T-helper 9 cell (primary cell): ENCODE measurements at places on chromosomes 12 and 14.

DNA sequence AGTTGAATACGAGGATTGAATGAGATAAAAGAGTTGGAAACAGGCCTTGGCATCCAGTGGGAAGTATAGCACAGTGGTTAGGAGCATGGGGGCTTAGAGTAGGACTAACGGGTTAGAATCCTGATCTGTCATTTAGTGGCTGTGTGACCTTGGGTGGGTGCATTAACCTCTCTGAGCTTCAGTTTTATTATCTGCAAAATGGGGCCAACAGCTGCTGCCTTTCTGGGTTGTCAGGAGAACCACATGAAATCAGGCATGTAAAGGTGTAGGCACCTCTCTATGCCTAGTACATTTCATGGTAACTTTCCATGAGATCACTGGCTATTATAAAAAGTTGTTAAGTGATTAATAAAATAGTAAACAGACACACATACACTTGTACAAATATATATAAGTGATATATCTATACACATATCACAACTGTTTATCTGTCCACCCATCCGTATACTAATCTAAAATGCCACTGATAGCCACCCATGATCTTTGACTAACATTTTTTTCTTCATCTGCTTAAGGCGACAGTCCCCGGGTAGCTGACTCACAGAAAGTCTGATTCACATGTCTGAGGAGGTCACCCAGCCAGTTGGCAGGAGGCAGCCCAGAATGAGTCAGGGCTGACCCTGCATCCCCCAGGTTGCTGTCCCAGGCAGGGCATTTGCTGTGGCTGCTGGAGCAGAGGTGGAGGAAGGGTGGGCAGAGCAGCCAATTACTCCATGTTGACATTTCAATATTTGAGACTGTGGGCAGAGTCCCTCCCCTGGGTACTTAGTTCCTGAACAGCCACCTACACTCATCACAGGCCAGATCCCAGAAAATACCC lies 125.6 kb upstream of the NOS1 start:
- no peak for DNase-seq

DNA sequence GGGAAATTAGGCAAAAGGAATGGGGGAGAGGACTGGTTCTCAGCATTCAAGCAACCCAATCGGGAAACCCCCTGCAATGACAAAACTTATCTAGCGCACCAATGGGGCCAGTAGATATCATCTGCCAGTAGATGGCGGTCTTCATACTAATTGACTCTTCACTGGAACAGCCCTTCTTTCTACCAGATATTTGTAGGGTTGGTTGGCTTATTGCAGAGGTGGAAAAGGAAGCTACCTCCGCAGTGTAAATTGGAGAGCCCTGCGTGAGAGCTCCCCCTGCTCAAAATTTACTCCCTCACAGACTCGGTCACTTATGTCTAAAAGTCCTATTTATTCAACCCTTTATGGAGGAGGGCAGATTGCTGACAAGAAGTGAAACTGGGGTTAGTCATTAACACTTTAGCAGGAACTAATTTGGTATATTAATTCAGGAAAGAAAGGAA lies 166.1 kb upstream of the CCND2 start:
- DNase-seq = peak; percentile 38

GRCh38 chr12:93571925-93572711 lies at the start of gene SOCS2:
TSS of gene SOCS2 (plus strand) at chr12:93572675. CDS start at chr12:93572898, 223 bp downstream.
- peak; percentile 32 for DNase-seq

DNA sequence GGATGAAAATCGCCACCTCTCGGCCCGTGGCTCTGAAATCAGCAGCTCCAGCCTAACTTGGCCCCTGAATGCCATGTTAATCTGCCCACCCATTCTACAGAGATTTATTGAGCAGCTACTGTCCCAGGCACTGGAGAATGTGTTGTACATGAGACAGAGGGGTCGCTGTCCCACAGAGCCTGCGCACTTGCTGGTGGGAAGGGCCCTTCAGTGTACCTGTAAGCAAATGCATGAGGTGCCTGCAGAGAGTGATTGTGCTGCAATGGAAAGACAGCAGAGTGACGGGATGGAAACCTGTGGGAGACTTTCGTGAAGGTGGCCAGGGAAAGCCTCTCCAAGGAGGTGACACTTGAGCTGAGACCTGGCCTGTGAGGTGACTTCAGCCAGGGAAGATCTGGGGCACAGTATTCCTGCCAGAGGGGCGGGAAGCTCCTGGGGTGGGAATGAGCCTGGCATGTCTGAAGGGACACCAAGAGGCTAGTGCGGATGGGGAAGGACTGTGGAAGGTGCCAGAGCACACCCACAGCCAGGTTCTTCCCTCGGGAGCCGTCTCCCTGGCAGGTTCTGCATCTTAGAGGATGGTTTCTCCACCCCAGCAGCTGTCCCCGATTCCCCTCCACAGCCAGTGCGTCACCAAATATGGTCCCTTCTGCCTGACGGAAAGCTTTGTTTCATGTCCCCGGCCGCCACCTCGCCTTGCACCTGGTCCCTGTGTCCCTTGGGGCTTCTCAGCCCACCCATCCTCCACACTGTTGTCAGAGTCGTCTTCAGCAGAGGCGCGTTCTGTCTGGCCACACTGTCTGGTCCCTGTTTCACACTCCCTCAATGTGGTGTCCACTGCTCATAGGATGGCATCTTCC lies 8.7 kb downstream of the SMIM41 start:
- DNase-seq = no peak

DNA sequence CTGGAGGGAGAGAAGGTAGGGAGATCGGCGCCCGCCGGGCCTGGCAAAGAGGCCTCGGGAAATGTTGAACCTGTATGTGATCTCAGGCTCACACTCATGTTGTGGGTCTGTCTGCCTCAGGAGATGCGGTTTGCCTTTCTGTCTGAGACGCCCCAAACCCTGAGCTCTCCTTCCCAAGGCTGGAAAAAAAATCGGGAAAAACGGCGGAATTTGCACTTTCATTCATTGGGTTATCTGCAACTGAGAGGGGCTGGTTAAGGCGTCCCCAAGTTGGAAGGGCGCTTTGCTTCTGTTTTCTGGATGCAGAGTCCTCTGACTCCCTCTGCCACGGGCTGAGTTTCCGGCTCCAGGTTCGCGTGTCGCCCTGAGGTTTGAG lies 5.0 kb upstream of the HOXC9 start:
- no peak for DNase-seq

DNA sequence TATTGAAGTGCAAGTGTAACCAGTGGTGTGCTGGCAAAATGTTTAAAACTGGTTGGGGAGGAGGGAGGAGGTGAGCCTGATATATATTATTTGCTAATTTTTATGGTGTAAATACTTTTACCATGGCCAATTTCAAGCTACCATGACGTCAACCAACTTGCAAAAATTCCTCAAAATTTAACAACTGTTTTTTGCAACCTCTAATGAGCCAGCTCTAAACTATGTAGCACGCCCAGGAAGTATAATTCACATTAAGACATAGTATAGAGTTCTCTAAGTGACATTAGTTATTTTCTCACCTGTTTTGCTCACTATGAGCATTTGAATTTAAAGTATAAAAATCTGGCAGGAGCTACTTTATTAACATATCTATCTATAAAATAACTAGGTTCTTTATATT lies 41.4 kb downstream of the ATL1 start:
- DNase-seq = no peak

- DNase-seq = no peak
Observed at GRCh38 chr14:68099495-68100045, 280.0 kb downstream of the RAD51B start.

- no peak for DNase-seq
Observed at GRCh38 chr14:76090616-76091391, 60.9 kb upstream of the GPATCH2L start.

DNA sequence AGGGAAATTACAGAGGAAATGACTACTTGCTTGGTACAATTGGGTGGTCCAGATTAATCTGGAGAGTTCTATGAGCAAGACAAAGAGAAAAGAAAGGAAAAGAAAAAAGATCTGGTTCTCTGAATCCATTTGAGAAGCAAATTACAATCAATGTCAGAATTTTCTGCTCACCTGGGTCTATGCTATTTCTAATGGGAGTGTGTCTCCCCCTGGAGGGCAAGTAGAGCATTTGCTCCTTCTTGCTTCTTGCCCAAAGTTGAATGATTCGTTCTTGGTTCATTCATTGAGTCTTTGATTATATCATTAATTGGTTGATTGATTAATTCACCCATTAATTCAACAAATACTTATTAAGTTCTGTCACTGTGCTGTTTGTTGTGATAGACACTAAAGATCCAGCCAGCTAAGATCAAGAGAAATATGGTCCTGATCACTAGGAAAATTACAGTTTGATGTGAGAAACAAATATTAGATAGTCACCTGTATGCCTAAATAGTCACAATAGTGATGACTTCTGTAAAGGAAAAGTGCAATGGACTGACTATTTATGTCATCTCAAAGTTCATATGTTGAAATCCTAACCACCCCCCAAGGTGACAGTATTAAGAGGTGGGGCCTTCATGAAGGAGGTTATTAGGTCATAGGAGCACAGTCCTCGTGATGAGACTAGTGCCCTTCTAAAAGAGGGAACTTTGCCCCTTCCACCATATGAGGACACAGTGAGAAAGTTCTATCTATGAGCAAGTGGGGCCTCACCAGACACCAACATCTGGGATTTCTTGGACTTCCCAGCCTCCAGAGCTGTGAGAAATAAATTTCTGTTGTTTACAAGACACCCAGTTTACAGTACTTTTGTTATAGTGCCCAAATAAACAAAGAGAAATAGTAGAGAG lies 8.0 kb upstream of the ASB8 start:
- DNase-seq = peak; percentile 32

- DNase-seq = peak; percentile 50
Observed at GRCh38 chr12:53499266-53500141, at the start of gene MAP3K12. TSS of gene MAP3K12 (minus strand) at chr12:53499458. CDS start at chr12:53487391, 12,067 bp downstream.

DNA sequence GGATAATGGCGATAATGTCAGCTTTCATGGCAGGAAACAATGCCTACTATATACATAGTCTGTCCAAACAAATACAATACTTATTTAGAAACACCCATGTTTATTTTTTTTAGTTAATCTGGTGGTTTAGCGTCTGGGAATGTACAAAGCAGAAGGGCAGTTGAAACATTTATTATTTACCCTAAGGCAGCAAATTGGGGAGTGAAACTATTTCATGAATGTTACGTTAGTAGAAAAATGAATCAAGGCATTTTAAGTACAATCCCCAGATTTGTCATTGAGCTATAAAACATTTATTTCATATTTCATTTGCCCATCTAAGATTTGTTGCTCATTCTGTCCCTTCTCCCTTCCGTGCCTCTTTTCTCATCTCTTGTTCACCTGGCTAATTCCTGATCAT lies 87.1 kb upstream of the ATF1 start:
- no peak for DNase-seq

- no peak for DNase-seq
Observed at GRCh38 chr12:52946797-52947547, 1.9 kb upstream of the KRT18 start.

DNA sequence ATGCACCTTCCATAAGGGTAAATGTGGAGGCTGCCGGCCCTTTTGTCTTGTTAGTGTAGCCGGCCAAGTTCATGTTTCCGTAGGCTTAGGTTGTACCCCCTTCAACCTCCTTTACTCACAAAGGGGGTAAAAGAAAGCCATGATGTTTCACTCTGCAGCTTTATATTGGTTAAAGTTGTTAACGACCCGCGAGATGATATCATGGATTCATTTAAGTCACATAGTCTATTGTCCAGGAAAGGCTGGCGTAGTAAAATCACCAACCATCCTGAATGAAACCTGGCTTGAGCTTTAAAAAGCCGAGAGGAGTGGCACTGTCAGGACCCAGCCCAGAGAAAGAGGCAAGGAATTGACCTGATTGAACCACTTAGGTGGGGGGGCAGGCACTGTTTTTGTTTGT lies 1.3 kb downstream of the UNG start:
- no peak for DNase-seq

- no peak for DNase-seq
Observed at GRCh38 chr12:110071504-110071903, 23.2 kb upstream of the C12orf76 start.

- DNase-seq = no peak
Observed at GRCh38 chr14:29603696-29604095, 324.0 kb downstream of the PRKD1 start.
